ENCODE measurements at places on chromosomes 2 and 18. TPM values are rescaled to one million over a fixed set of nuclear protein-coding genes. Genes with fewer than 3 reads are reported as not detected.

The EFR3B gene
- 11.3 TPM for total RNA-seq

GRCh38 chr2:217360781-217361482, 501.1 kb upstream of the TNP1 start:
- no peak overlapping the region for H3K27ac ChIP-seq
- no peak overlapping the region for H3K4me3 ChIP-seq
- no peak for DNase-seq
- H3K36me3 ChIP-seq, result peaks cover 1% of the 10 kb centered on the region

DNA sequence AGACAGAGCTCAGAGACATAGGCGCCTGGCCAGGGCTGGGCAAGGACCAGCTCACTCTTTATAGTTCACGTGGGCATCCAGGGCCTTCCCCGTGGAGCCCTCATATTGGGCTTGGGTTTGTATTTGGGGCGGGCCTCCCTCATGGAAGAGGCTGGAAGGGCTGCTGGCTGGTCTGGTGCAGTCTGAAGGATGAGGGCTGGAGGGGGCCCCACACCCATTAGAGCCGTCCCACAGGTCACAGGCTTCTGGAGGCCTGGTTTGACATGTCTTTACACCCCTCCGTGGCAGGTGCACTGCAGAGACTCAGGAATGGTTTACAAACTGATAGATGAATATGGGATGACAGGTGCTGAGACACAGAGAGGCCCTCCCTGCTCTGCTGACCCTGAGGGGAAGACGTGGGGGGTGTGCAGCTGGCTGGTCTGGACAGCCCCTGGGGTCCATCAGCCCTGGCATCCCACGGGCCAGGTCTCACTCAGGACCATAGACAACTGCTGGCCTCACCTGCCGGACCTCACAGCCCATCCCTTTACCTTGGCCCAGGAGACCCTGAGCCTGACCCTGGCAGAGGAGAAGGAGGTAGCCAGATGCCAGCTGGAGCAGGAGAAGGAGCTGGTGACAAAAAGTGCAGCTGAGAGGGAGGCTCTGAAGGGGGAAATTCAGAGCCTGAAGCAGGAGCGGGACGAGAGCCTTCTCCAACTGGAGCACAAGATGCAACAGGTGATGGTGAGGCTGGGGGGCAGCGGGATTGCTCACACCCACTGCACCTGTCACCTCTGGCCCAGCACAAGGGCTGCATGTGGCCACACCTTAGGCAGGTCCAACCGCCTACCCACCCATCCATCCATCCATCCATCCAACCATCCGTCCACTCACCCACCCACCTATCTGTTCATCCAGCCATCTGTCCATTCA, 43.9 kb downstream of the CROCC2 start:
- no peak overlapping the region for H3K27ac ChIP-seq
- H3K27me3 ChIP-seq, result peaks cover 7% of the 10 kb centered on the region
- no peaks in the 10 kb centered on the region for H3K4me1 ChIP-seq
- no peak for DNase-seq
- no peaks in the 10 kb centered on the region for H3K36me3 ChIP-seq

DNA sequence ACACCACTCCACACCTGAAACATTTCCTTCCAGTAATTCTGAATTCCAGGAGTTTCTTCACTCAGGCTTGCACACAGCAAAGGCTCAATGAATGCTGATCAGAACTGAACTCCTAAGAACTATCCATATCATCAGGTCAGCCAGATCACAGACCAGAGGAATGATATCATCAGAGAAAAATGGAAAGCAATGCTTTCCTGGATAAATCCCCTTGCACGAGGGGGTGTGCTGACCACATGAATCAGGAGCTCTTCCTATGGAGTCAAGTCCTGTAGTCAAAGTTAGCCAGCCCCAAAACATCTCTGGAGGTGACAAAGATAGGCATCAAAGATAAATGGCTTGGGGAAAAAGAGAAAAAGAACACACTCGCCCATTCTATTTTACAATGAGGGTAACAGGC, 83.8 kb upstream of the ACVR2A start:
- no peak overlapping the region for H3K4me3 ChIP-seq
- DNase-seq, result no peak
- H3K27ac ChIP-seq, result no peak overlapping the region
- H3K4me1 ChIP-seq, result no peaks in the 10 kb centered on the region
- H3K36me3 ChIP-seq, result no peaks in the 10 kb centered on the region

DNA sequence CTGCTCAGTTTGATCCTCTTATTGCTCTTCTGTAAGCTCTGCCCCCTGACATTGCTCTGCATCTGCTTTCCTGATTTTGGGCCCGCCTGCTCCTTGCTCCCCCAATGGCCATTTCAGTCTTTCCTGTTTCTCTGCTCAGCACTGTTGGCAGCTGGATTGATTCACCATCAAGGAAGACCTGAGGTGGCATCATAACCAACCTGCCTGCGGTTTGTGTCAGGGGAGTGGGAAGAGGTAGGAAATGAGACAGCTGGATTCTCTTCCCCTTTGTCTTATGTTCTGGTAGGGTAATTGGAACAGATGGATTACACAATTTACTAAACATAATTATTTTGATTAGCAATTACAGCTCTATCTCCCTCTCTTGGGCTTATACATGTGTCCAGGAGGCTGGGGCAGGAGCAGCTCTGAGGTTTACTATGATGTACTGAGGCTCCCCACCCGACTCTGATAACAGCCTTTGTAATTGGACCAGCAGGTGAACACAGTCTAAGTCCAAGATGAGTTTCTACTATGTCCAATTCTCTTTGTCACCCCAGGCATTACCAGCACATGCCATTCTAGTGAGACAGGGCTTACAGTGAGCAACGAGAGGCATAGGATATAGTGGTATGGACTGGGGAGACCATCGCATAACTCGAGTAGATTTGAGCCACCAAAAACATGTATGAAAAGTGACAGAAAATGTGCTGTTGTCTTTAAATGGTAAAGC, 151.8 kb upstream of the MMADHC start:
- no peak overlapping the region for H3K4me3 ChIP-seq
- H3K27ac ChIP-seq, result no peak overlapping the region
- peaks cover 5% of the 10 kb centered on the region for H3K4me1 ChIP-seq
- H3K36me3 ChIP-seq, result peaks cover 8% of the 10 kb centered on the region
- peaks cover 4% of the 10 kb centered on the region for H3K27me3 ChIP-seq

The CD207 gene
- total RNA-seq, result 0.74 TPM

DNA sequence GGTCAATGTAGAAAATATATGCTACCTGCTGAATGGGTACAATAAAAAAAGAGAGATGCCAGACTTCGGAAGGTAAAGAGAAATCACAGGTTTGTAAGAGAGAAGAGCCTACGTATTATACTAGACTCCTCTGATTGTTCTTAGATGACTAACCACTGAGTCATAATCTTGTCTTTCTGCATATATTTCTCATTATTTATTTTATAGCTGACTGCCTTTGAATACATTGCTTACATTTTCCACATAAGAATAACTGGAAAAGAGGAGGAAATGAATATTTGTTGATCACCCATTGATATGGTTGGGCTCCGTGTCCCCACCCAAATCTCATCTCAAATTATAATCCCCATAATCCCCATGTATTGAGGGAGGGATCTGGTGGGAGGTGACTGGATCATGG, 90.3 kb upstream of the RAB27B start:
- DNase-seq, result no peak
- H3K27me3 ChIP-seq, result no peaks in the 10 kb centered on the region
- no peaks in the 10 kb centered on the region for H3K4me1 ChIP-seq
- no peaks in the 10 kb centered on the region for H3K36me3 ChIP-seq
- H3K4me3 ChIP-seq, result no peak overlapping the region

- H3K4me1 ChIP-seq, result no peaks in the 10 kb centered on the region
- no peaks in the 10 kb centered on the region for H3K27me3 ChIP-seq
- no peaks in the 10 kb centered on the region for H3K36me3 ChIP-seq
Observed at GRCh38 chr2:208437755-208438154, 31.2 kb downstream of the PTH2R start.

DNA sequence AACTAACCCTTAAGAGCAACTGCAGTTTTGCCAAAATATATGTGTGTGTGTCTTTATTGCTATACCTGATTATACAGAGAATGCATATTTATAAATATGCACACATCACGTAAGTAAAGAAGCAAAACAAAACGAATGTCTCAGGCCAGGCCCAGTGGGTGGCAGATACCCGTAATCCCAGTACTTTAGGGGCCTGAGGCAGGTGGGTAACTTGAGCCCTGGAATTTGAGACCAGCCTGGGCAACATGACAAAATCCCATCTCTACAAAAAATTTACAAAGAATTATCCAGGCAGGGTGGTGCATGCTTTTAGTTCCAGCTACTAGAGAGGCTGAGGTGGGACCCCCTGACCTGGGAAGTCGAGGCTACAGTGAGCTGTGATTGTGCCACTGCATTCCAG, 745.3 kb downstream of the SATB2 start:
- H3K36me3 ChIP-seq, result no peaks in the 10 kb centered on the region
- no peaks in the 10 kb centered on the region for H3K27me3 ChIP-seq
- DNase-seq, result no peak
- no peak overlapping the region for H3K4me3 ChIP-seq

- no peaks in the 10 kb centered on the region for H3K4me1 ChIP-seq
- no peaks in the 10 kb centered on the region for H3K36me3 ChIP-seq
- no peak overlapping the region for H3K27ac ChIP-seq
- no peak overlapping the region for H3K4me3 ChIP-seq
Observed at GRCh38 chr2:214247531-214247930, 163.3 kb upstream of the VWC2L start.

- H3K36me3 ChIP-seq, result no peaks in the 10 kb centered on the region
- H3K27ac ChIP-seq, result no peak overlapping the region
- no peaks in the 10 kb centered on the region for H3K27me3 ChIP-seq
- DNase-seq, result no peak
- peaks cover 8% of the 10 kb centered on the region for H3K4me1 ChIP-seq
- no peak overlapping the region for H3K4me3 ChIP-seq
Observed at GRCh38 chr2:60962528-60962927, 55.0 kb upstream of the PEX13 start.

The HOXD10 gene
- not detected for total RNA-seq

The SERPINB11 gene
- not detected for total RNA-seq

GRCh38 chr18:9475643-9476591, 604 bp downstream of the RALBP1 start:
- H3K27me3 ChIP-seq, result no peaks in the 10 kb centered on the region
- peaks cover 10% of the 10 kb centered on the region for H3K36me3 ChIP-seq
- H3K4me3 ChIP-seq, result peak overlapping the region; percentile 95
- DNase-seq, result no peak
- peaks cover 9% of the 10 kb centered on the region for H3K4me1 ChIP-seq

GRCh38 chr2:44943693-44944101, 2.2 kb downstream of the SIX3 start:
- DNase-seq, result no peak
- H3K4me1 ChIP-seq, result peaks cover 43% of the 10 kb centered on the region
- peaks cover 54% of the 10 kb centered on the region for H3K27me3 ChIP-seq
- no peak overlapping the region for H3K4me3 ChIP-seq
- no peaks in the 10 kb centered on the region for H3K36me3 ChIP-seq

- H3K27ac ChIP-seq, result no peak overlapping the region
- peaks cover 11% of the 10 kb centered on the region for H3K36me3 ChIP-seq
- no peak for DNase-seq
- peaks cover 27% of the 10 kb centered on the region for H3K4me1 ChIP-seq
Observed at GRCh38 chr2:11338580-11338979, 5.9 kb downstream of the ROCK2 start.

The ACADL gene
- not detected for total RNA-seq

- H3K27me3 ChIP-seq, result no peaks in the 10 kb centered on the region
- no peaks in the 10 kb centered on the region for H3K4me1 ChIP-seq
- no peak overlapping the region for H3K27ac ChIP-seq
- H3K36me3 ChIP-seq, result no peaks in the 10 kb centered on the region
- no peak overlapping the region for H3K4me3 ChIP-seq
Observed at GRCh38 chr18:38244480-38244879, 678.9 kb upstream of the CELF4 start.

DNA sequence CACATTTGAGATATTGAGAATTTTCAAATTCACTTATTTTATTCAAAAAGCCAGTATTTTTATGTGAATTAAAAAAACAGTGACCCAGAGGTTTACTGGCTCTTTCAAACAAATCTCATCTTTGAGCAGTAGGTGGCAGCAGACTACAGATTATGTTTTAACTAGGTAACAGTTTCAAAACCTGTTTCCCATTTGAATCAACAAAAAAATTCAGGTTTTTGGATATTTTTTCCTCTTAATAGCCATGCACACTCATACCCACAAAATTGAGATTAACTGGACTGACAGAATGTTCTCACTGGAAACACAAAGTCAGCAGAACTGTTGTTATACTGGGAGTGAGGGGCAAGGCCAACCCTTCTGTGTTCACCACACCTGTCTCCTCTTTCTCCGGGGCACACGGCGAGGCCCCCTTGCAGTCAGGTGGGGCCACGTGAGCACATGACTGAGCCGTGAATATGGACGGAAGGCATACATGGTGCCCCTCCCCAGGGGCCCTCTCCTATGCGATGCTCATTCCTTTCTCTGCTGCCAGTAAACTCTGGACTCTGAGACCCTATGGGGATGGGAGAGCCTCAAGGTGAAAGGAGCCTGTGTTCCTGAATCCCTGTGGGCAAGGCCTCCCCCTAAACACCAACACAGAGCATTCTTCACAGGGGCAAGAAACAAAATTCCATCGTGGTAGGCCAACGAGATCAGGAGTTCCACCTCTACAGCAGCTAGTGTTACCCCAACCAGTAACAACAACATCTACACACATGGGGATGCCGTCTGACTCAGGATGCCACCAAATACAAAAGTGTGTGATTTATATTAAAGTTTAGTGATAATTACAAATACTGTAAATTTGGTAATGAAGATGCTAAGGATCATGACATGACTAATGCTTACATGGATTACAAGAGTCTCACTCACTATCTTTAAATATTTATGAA, 80.4 kb downstream of the LPIN2 start:
- peaks cover 7% of the 10 kb centered on the region for H3K36me3 ChIP-seq
- no peak overlapping the region for H3K4me3 ChIP-seq
- no peaks in the 10 kb centered on the region for H3K27me3 ChIP-seq
- H3K27ac ChIP-seq, result peak overlapping the region; percentile 1

The TRABD2A gene
- total RNA-seq, result 7.2 TPM

The SATB2 gene
- 3.8 TPM for total RNA-seq

The PROKR1 gene
- total RNA-seq, result 0.38 TPM

DNA sequence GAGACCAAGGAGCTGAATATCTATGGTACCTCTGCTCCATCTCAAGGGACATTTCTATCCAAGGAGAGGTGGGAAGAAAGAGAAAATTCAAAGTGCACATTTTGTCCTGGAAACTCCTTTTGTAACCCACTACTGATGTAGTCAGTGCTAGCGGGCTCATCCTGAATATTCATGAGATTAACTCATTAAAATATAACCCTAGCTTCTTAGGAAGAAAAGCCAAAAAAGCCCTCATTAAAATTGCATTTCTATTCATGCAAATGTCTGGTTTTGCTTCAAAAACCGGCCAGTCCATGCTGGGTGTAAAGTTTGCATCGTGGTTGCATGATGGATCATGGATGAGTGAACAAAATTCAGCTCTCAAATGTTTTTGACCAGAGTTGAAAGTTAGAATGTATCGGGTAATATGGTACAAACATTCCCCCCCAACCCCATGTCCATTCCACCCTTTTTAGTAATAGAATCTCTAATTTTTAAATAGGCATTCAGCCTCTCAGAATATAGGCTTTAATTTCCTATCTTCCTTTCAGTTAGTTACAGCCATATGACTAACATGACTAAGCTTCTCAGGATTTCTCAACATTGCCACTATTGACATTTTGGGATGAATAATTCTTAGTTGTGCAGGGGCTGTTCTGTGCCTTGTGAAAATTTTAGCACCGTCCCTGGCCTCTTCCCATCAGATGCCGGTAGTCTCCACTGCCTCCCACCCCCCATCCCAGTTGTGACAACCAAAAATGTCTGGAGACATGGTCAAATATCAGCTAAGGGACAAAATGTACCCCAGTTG, 104.2 kb upstream of the RND3 start:
- H3K36me3 ChIP-seq, result no peaks in the 10 kb centered on the region
- H3K4me1 ChIP-seq, result peaks cover 7% of the 10 kb centered on the region
- no peak overlapping the region for H3K4me3 ChIP-seq
- no peaks in the 10 kb centered on the region for H3K27me3 ChIP-seq
- no peak overlapping the region for H3K27ac ChIP-seq
- DNase-seq, result no peak

The DNER gene
- 0.15 TPM for total RNA-seq

Measured in endothelial cell (in vitro differentiated cells).